ENCODE measurements at places on chromosomes 11 and 22. TPM values are rescaled to one million over a fixed set of nuclear protein-coding genes. Genes with fewer than 3 reads are reported as not detected.

The SNRPD3 gene
- total RNA-seq, result 153 TPM

The GPHA2 gene
- not detected for total RNA-seq

The LRRC32 gene
- total RNA-seq, result 0.72 TPM

The CARD18 gene
- not detected for total RNA-seq

The SLC22A8 gene
- not detected for total RNA-seq

The CCDC134 gene
- 11.8 TPM for total RNA-seq

The CAPN5 gene
- total RNA-seq, result 2.1 TPM

The HPX gene
- not detected for total RNA-seq

The FGF19 gene
- not detected for total RNA-seq

The SPDYC gene
- not detected for total RNA-seq

The SLC5A12 gene
- total RNA-seq, result not detected

The TENM4 gene
- total RNA-seq, result 27.2 TPM

The OR51E1 gene
- not detected for total RNA-seq
